ENCODE measurements at places on chromosomes 1 and 21. TPM values are rescaled to one million over a fixed set of nuclear protein-coding genes. Genes with fewer than 3 reads are reported as not detected.

TTC39A gene
- not detected for total RNA-seq

RABGAP1L gene
- 69.9 TPM for total RNA-seq

KIAA0040 gene
- 49.8 TPM for total RNA-seq

TMPRSS15 gene
- total RNA-seq, result not detected

NHLH2 gene
- not detected for total RNA-seq

- no peaks in the 10 kb centered on the region for H3K27me3 ChIP-seq
- no peak for DNase-seq
Observed at GRCh38 chr1:194028002-194028401, 841.6 kb upstream of the B3GALT2 start.

GRCh38 chr1:240350910-240351331 is 259.2 kb downstream of the FMN2 start:
- H3K27ac ChIP-seq, result no peak overlapping the region
- no peak overlapping the region for H3K4me3 ChIP-seq
- no peaks in the 10 kb centered on the region for H3K4me1 ChIP-seq
- no peaks in the 10 kb centered on the region for H3K36me3 ChIP-seq

- H3K27ac ChIP-seq, result no peak overlapping the region
- H3K4me1 ChIP-seq, result peaks cover 4% of the 10 kb centered on the region
- H3K4me3 ChIP-seq, result no peak overlapping the region
- no peak for DNase-seq
- H3K27me3 ChIP-seq, result peaks cover 8% of the 10 kb centered on the region
- no peaks in the 10 kb centered on the region for H3K36me3 ChIP-seq
Observed at GRCh38 chr1:182650678-182651338, 33.6 kb downstream of the RGS8 start.

GRCh38 chr21:19197950-19198349 is 794.4 kb upstream of the TMPRSS15 start:
- H3K27me3 ChIP-seq, result no peaks in the 10 kb centered on the region
- no peak overlapping the region for H3K4me3 ChIP-seq
- no peaks in the 10 kb centered on the region for H3K36me3 ChIP-seq
- H3K4me1 ChIP-seq, result no peaks in the 10 kb centered on the region
- no peak for DNase-seq
- H3K27ac ChIP-seq, result no peak overlapping the region

DNA sequence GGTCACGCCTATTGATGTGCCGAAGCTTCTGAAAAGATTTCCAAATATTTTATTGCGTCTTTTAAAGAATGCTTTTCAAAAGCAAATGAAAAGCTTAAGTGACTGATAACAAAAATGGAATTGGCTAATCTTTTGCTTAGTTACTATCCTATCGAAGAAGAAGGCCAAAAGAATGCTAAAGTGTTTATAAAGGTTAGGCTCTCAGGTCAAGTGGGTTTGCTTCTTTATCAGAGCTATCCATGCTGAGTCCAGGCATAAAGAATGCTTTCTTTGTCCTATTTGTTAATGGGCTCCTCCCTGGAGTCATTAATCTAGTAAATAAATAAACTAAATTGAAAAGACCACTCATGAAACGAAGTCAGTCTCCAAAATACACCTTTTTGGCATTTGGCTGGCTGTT is 133.4 kb upstream of the LYPLAL1 start:
- no peaks in the 10 kb centered on the region for H3K4me1 ChIP-seq
- H3K27ac ChIP-seq, result no peak overlapping the region
- DNase-seq, result no peak

DNA sequence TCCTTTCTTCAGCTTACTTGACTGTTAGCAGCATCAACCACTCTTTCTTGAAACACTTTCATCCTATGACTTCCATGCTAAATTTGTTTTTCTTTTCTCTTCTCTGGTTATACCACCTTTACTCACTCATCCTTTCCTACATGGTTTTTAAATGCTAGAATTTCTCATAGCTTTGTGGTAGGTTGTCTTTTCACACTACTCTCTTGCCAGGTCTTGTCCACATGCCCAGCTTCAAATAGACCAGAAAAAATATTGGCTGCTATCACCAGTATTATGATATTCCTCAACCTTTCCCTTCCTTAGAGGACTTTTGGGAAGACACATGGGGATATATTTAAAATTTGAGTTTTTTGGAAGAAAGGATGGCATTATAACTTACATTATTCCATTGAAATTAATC is 48.8 kb downstream of the PPP1R12B start:
- no peaks in the 10 kb centered on the region for H3K27me3 ChIP-seq
- H3K4me1 ChIP-seq, result peaks cover 2% of the 10 kb centered on the region

GRCh38 chr1:83901547-83902155 is 97.3 kb downstream of the TTLL7 start:
- no peak overlapping the region for H3K4me3 ChIP-seq
- H3K4me1 ChIP-seq, result no peaks in the 10 kb centered on the region
- no peaks in the 10 kb centered on the region for H3K36me3 ChIP-seq
- no peak overlapping the region for H3K27ac ChIP-seq
- no peak for DNase-seq

GRCh38 chr1:16151196-16151994 is 4.5 kb downstream of the EPHA2 start:
- peaks cover 7% of the 10 kb centered on the region for H3K4me1 ChIP-seq
- no peak overlapping the region for H3K27ac ChIP-seq
- peaks cover 44% of the 10 kb centered on the region for H3K27me3 ChIP-seq
- no peaks in the 10 kb centered on the region for H3K36me3 ChIP-seq

DNA sequence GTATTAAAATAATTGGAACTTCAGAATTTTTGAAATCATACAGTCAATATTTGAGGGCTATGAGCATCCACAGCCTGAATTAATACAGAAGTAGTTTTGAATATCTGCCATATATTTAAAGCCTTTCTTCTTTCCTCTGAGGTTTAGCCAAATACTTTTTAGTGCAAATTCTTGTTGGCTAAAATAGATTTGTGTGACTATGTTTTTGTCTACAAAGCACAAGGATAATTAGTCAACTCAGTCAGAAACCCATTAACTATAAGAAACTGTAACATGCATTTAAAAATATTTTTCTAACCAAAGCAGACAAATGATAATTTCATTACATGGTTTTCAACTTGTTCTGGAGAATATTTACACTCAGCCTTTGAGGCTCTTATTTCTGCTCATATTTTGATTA is 232.1 kb downstream of the TPR start:
- H3K27ac ChIP-seq, result no peak overlapping the region
- no peak overlapping the region for H3K4me3 ChIP-seq
- H3K36me3 ChIP-seq, result no peaks in the 10 kb centered on the region
- no peak for DNase-seq
- H3K4me1 ChIP-seq, result no peaks in the 10 kb centered on the region
- H3K27me3 ChIP-seq, result peaks cover 3% of the 10 kb centered on the region

DNA sequence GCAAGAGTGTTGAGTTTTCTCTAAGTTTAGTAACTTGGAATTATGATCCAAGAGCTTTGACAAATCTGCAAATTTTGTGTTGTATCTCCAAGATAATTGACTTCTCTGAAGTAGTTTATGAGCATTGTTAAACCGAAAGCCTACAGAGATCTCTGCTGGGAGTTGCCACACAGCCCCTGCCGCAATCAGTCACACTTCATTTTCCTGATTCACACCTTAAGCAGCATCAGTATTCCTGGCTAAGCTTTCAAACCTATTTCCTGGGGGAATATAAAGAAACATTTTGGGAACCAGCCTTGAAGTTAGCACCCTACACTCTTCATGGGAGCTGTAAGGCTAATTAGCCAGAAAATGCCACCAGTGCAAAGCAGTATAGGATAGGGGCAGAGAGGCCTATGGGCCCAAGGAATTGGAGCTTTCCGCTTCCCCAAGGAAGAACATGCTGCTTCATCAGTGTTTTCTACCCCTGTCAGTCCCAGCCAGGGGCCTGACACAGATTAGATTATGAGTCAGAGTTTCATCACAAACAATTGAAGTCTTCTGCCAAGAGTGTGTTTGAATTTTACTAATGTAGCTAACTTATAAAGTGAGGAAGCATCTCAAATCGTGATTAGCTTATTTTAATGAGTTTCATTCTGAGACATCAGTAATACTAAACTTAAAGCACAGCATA is 23.2 kb upstream of the CACYBP start:
- peaks cover 14% of the 10 kb centered on the region for H3K4me1 ChIP-seq
- H3K36me3 ChIP-seq, result peaks cover 37% of the 10 kb centered on the region
- H3K27ac ChIP-seq, result no peak overlapping the region
- H3K4me3 ChIP-seq, result no peak overlapping the region

DNA sequence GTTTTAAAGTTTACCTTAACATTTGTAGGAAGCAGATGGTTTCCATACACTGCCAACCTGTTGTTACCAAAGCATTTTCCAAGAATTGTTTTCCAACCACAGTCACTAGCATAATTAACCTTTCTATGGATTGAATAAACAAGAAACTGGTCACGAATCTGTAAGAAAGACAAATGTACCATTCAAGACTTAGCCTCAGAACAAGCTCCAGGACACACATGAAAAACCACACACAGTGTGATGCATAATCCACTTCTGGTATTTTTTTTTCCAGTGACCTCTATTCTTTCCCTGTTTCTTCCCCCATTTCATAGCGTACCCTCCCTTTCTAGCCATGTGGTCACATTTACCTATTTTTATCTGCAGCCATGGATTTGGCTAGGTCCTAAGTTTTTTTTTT is 29.6 kb upstream of the C1orf87 start:
- no peak overlapping the region for H3K27ac ChIP-seq
- DNase-seq, result no peak
- peaks cover 2% of the 10 kb centered on the region for H3K27me3 ChIP-seq
- H3K4me1 ChIP-seq, result no peaks in the 10 kb centered on the region
- H3K36me3 ChIP-seq, result no peaks in the 10 kb centered on the region
- H3K4me3 ChIP-seq, result no peak overlapping the region

GRCh38 chr1:201531551-201532425 is 7.1 kb upstream of the NAV1 start:
- peaks cover 3% of the 10 kb centered on the region for H3K4me1 ChIP-seq
- no peak overlapping the region for H3K27ac ChIP-seq
- H3K36me3 ChIP-seq, result no peaks in the 10 kb centered on the region
- peaks cover 10% of the 10 kb centered on the region for H3K27me3 ChIP-seq
- no peak overlapping the region for H3K4me3 ChIP-seq

GRCh38 chr1:162275622-162276175 is 101.0 kb downstream of the SPATA46 start:
- H3K4me1 ChIP-seq, result no peaks in the 10 kb centered on the region
- H3K4me3 ChIP-seq, result no peak overlapping the region
- no peak overlapping the region for H3K27ac ChIP-seq
- DNase-seq, result no peak

DNA sequence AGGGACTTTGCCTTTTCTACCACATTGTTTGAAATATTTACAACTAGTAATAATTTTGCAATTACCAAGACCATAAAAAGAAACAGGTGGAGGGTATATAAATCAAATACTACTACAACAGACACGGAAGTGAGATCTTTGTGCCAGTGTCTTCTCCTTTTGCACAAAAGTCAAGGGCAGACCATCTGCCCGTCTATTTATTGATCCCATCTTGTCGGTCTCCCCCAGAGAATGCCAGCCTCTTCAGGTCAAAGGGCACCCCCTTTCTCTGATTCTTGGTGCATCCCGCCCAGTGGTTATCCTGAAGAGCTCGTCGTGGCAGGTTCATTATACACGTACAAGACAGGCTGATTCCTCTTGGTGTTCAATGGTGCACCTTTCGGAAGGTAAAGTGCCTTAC is 4.8 kb upstream of the PDE9A start:
- H3K27me3 ChIP-seq, result peaks cover 21% of the 10 kb centered on the region
- H3K27ac ChIP-seq, result no peak overlapping the region
- DNase-seq, result no peak

- no peak overlapping the region for H3K4me3 ChIP-seq
- no peak overlapping the region for H3K27ac ChIP-seq
- peaks cover 4% of the 10 kb centered on the region for H3K4me1 ChIP-seq
Observed at GRCh38 chr1:147496571-147497210, 44.6 kb upstream of the BCL9 start.

DNA sequence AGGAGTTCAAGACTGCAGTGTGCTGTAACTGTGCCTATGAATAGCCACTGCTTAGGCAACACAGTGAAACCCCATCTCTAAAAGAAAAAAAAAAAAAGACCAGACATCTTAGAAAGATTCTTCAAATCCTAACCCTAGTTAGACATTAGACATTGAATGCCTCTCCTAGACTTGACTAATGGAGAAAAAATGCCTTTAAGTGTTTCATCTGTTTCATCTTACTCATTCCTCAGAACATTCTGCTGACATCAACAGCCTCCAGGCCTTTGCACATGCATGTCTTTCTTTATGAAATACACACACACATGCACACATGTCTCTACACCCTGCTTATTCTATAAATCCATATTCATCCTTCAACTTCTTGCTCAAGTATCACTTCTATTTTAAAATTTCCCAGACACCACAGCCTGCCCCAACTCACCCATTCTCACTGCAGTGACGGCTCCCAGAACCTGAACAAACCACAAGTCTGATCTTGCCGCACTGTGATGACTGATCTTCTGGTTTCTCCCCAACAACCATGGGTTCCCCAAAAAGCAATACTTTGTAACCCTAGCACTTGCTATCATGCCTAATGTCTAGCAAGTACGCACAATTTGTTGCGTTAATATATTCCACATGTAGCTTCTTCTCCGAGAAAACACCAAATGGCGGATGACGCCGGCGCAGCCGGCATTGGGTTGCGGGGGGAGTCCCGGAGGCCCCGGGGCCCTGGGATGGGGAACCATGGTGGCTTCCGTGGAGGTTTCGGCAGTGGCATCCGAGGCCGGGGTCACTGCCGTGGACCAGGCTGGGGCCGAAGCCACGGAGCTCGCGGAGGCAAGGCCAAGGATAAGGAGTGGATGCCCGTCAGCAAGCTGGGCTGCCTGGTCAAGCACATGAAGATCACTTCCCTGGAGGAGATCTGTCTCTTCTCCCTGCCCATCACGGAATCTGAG is 37.4 kb downstream of the LRRC52 start:
- H3K4me1 ChIP-seq, result no peaks in the 10 kb centered on the region
- H3K27me3 ChIP-seq, result peaks cover 26% of the 10 kb centered on the region
- H3K36me3 ChIP-seq, result no peaks in the 10 kb centered on the region
- H3K27ac ChIP-seq, result no peak overlapping the region
- no peak for DNase-seq
- H3K4me3 ChIP-seq, result no peak overlapping the region

DNA sequence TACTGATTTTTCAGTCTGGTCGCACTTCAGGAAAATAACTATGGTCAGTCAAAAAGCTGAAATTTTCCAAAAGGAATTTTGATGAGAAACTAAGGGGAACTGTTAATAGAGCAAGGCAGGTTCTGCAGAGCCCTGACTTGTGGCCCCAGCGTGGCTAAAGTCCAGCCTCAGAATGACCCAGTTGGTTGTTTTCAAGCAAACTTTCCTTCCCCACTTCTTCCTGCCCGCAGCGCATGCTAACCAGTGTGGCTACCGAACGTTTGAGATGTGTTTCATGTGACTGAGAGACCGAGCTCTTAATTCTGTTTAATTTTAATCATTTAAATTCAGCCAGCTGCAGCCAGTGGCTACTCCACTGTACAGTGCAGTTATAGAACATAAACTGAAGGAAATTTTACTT is 6.2 kb upstream of the IL10RB start:
- no peaks in the 10 kb centered on the region for H3K27me3 ChIP-seq
- H3K4me3 ChIP-seq, result peak overlapping the region; percentile 61
- peaks cover 51% of the 10 kb centered on the region for H3K36me3 ChIP-seq
- peaks cover 41% of the 10 kb centered on the region for H3K4me1 ChIP-seq

All from activated naive CD8-positive, alpha-beta T cell treated with anti-CD3 and anti-CD28 coated beads, Interleukin-2, amount 10 ng/mL, durations not matched to agents 7 days and 5 days (primary cell).